ENCODE measurements at places on chromosomes 12 and 14.

DNA sequence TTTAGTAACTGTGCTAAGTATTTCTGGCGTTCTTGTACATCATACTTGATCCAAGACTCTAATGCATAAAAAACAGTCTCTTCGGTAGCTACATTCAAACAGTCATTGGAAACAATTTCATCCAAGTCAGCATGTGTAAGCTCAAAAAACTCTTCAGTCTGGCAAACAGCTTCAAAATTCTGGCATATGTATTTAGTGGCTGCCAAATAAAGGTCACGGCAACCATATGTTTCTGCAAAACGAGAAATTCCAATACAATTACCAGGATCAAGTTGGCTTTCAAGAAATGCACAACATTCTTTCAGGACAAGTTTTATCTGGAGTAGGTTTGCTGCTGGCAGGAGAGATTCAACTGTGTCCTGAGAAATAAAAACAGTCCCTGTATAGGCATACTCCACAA, 16.5 kb downstream of the KLHL28 start:
- DNase-seq = no peak

- DNase-seq = no peak
These were observed 374.3 kb upstream of the CCDC196 start for GRCh38 chr14:66111891-66112290.

GRCh38 chr12:105120551-105120950, 13.0 kb downstream of the WASHC4 start:
- no peak for DNase-seq

DNA sequence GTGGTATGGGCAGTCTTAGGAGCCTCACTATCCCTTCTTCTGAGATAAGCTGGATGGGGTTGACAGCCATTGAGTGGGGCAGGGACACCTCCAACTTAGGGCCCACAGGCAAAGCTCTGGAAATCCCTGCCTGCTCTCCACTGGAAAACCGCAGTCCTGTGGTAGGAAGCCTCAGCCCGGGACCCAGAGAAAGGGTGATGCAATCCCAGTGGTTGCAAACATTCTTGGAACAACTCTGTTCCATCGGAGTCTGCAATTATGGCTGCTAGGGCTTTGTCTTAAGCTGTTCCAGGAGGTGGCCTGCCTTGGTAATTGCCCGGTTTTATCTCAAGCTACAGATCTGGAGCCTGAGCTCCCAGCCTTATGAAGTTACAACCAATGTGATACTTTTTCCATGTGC, 133.4 kb downstream of the DICER1 start:
- no peak for DNase-seq
